ENCODE measurements at places on chromosomes 11 and 22.

DNA sequence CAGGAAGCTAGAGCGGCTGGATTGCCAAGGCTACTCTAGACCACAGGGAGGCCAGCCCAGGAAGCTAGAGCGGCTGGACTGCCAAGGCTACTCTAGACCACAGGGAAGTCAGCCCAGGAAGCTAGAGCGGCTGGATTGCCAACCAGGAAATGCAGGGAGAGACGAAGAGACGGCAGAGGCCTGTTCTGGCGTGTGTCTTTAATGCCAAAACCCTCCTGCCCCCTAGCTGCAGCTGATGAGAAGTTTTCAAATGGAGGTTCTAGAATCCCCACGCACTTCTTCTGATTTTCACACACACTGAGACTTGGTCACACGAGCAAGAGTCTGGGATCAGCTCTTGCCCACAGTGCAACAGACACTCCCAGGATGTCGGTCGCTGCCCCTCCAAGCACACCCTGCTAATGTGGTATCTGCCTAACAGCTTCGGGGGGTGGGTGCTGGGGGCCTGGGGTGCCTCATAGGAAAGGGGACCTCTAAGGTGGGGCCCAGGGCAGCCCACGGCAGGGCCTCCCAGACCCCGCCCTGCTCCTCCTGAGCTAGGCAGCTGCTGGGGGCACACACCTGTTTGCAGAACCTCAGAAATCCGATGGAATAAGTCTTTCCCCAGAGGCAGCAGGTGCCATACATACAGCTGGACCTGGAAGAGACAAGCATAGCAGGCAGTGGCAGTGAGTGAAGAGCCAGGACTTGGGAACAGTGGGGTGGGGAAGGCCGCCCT is 28.5 kb downstream of the MAFF start:
- DNase-seq, result no peak

DNA sequence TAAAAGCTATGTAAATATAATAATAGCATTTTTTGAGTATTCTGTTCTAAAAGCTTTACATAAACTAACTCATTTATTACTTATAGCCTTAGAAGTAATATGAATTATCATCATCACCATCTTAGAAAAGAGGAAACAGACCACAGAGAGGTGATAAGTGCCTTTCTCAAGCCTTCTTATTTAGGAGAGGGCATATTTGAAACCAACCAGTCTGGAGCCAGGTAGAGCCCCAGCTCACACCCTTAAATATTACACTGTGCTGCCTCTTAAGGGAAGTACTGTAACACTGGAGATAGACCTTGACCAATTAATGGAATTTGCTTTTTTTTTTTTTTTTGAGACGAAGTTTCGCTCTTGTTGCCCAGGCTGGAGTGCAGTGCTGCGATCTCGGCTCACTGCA is 2.3 kb downstream of the BCO2 start:
- DNase-seq, result no peak

- no peak for DNase-seq
Observed at GRCh38 chr11:7595016-7595866, 78.1 kb downstream of the CYB5R2 start.

- DNase-seq, result no peak
Observed at GRCh38 chr22:38290347-38290746, 17.5 kb upstream of the TMEM184B start.

- no peak for DNase-seq
Observed at GRCh38 chr11:32427935-32428664, 7.2 kb downstream of the WT1 start.

- no peak for DNase-seq
Observed at GRCh38 chr11:16527525-16528246, 171.3 kb upstream of the SOX6 start.

DNA sequence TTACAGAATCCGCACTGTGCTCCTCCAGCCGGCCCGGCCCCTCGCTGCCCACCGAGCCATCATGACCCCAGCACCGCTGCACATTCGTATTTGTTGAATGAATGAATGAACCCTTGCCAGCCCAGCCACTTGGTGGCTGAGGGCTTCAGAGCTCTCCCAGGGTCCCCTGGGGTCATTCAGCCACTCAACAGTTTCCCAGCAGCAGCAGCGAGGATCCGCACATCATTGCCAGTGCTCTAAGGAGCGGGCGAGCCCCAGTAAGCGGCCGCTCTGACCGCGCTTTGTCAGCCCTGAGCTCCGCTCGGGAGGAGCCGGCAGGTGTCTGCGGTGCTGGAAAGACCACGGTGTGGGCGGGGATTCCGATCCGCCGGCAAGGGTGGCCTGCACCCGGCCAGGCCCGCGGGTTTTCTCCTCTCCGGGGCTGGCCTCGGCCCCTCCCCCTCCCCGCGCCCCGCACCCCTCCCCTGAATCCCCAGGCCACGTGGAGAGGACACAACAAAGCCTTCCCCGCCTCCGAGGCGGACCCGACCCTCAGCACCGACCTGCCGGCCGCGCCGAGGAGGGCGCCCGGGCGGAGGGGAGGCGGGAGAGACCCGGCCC is 563 bp downstream of the BID start:
- DNase-seq, result no peak

DNA sequence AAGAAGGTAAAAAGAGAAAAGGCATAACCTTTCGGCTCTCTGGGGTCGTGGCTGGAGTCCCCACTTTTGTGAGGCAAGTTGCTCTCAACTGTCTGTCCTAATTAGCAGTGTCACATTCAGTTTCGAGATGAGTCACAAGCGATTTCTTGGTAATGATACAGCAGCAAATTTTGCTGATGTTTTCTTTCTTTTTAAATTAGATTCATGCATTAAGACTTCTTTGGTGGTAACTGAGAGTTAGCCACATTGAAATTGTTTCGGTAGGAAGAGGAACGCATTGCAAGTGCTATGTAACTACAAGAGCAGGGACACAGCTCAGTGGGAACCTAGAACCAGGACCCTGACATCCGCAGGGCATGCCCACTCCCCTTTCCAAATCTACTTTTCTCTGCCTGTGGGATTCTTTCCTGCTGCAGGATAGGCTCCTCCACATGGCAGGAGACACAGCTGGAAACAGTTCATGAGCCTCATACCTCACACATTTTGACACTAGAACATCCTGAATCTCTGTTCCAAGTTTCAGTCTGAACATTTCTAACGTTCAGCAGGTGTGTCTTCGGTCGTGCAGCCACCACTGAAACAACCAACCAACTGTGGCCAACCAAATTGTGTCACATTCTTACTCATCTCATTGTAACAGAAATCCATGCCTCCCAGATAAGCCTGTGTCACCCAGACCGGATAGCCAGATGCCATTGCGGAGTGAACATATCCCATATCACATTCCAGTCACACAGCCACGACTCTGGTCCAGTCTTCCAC is 987.6 kb downstream of the NTM start:
- no peak for DNase-seq

- DNase-seq, result no peak
Observed at GRCh38 chr11:102239911-102240310, 77.4 kb upstream of the BIRC3 start.

DNA sequence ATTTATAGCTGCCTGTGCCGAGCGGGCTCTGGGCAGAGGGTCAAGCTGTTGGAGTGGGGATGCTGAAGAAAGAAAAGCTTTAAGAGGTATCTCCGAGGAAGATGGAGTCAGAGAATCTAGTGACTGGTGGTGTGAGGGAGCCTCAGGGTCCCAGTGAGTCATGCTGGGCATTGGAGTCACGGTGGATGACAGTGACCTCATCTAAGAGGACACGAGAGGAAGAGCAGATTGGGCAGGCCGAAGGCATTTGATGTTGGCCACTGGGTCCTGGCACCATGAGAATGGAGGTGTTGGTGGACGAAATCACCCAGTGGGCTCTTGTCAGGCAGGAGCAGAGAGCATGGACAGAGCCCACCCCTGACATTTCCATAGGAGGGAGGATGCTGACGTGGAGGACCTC is 68.4 kb downstream of the TBC1D22A start:
- no peak for DNase-seq

GRCh38 chr22:42271191-42271813 is 849 bp upstream of the TCF20 start:
- DNase-seq, result peak; percentile 72

- peak; percentile 61 for DNase-seq
Observed at GRCh38 chr11:134581966-134582769, 170.1 kb upstream of the B3GAT1 start.

GRCh38 chr22:18059473-18059872 is 18.3 kb upstream of the PEX26 start:
- no peak for DNase-seq

- DNase-seq, result no peak
Observed at GRCh38 chr11:88597387-88597786, 259.9 kb upstream of the CTSC start.

DNA sequence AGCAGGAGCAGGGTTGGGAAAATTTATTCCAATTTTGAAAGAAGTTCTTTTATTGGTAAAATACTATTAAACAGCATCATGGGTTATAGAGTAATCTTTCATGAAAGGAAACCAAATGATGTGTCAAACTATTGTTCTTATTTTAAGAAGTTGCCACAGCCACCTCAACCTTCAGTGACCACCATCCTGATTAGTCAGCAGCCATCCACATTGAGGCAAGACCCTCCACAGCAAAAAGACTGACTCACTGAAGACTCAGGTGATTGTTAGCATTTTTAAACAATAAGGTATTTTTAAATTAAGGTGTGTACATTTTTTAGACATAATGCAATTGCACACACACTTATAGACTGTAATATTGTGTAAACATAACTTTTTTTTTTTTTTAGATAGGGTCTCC is 3.7 kb upstream of the HEPHL1 start:
- DNase-seq, result no peak

- DNase-seq, result no peak
Observed at GRCh38 chr11:73295241-73295995, 12.7 kb upstream of the ARHGEF17 start.

- no peak for DNase-seq
Observed at GRCh38 chr22:35882211-35883030, 146.2 kb downstream of the RBFOX2 start.

GRCh38 chr11:45024846-45025588 is 74.3 kb upstream of the TP53I11 start:
- DNase-seq, result no peak

GRCh38 chr11:102421261-102421660 is 31.3 kb downstream of the TMEM123 start:
- no peak for DNase-seq

- no peak for DNase-seq
Observed at GRCh38 chr11:65539744-65540289, 14.9 kb downstream of the SCYL1 start.

DNA sequence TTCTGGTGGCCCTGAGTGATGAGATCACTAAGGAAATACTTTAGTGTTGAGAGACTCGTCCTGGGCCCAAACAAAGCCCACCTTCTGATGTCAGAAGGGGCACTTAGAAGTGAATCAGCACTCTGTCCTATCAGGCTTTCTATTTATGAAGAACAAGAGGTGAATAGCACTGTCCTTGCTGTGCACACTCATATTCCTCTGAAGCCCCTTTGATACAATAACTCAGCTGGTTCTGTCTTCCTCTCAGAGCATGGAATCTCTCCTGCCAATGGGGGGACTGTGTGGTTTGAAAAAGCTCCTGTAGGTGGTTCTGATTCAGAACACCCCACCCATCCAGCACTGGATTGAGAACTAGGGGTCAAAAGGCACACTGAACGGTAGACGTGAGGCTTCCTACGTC is 348.1 kb downstream of the ETS1 start:
- DNase-seq, result no peak

DNA sequence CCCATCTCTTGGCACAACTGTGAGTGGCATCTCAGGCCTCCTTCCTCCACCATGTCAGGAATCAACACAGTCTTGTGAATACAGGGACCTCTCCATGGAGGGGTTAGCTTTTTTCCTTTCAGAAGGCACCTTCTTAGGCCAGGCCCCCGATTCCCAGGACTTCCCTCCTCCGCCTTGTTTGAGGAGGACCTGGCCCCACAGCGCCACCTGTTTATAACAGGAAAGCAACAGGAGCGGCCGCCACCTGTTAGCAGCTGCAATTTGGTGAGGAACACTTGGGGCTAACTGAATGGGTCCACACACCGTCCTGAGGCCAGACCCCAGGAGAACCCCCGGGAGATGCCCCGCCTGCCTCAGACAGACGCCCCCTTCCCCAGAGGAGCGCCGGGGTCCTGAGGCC is 3.8 kb upstream of the PKP3 start:
- DNase-seq, result no peak

GRCh38 chr11:122258446-122259194 is 142.6 kb upstream of the BLID start:
- no peak for DNase-seq

DNA sequence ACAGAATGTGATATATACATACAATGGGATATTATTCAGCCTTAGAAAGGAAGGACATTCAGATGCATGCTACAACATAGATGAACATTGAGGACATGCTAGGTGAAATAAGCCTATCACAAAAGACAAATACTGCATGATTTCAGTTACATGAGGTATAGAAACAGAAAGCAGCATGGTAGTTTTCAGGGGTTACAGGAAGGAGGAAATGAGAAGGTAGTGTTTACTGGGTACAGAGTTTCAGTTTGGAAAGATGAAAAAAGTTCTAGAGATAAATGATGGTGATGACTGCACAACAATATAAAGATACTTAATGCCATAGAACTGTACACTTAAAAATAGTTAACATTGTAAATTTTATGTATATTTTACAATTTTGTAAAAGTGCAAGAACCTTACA is 266.7 kb upstream of the C11orf87 start:
- no peak for DNase-seq

DNA sequence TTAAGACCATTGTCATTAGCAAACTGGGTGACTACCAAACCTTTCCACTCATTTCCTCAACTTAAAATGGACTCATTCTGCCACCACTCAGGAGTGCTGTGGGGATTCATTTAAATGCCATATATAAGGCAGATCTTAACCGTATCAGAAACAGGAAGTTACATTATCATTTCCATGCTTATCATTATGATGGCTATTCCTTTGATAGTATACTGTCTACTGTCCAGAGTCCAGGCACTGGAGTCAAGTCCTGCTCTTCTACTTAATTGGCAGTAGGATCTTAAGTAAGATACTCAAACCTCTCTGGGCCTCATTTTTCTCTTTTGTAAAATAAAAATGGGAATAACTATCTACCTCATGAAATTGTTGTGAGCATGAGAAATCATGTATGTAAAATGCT is 8.4 kb upstream of the NAV2 start:
- no peak for DNase-seq
